ENCODE measurements at places on chromosomes 5 and 9.

GRCh38 chr5:160311491-160312133, 752 bp downstream of the CCNJL start:
- DNase-seq, result no peak

DNA sequence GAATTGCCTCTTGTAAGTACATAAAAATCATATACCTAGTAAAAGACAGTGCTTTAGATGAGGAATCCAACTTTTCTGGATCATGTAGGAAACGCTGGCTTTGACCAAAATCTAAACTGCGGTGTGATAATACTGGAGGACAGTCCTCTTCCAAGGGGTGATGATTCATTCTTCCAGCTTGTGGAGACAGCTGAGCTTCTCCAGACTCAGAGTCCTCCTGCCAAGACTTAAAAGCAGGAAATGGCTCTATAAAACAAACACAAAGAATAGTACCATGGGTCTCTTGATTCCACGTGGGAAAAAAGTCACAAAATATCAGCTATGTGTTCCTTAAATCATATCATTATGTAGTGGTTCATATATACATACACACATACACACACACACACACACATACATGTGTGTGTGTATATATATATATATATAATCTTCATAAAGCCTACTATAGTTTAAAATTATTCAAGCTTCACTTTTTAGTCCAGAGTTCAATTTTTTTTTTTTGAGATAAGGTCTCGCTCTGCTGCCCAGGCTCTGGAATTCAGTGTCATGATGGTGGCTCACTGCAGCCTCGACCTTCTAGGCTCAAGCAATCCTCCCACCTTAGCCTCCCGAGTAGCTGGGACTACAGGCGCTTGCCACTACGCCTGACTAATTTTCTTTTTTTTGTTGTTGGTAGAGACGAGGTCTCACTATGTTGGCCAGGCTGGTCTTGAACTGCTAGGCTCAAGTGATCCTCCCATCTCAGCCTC, 65.0 kb downstream of the PKD2L2 start:
- DNase-seq, result peak; percentile 74

- DNase-seq, result no peak
Observed at GRCh38 chr5:168531987-168532864, 3.1 kb downstream of the FBLL1 start.

DNA sequence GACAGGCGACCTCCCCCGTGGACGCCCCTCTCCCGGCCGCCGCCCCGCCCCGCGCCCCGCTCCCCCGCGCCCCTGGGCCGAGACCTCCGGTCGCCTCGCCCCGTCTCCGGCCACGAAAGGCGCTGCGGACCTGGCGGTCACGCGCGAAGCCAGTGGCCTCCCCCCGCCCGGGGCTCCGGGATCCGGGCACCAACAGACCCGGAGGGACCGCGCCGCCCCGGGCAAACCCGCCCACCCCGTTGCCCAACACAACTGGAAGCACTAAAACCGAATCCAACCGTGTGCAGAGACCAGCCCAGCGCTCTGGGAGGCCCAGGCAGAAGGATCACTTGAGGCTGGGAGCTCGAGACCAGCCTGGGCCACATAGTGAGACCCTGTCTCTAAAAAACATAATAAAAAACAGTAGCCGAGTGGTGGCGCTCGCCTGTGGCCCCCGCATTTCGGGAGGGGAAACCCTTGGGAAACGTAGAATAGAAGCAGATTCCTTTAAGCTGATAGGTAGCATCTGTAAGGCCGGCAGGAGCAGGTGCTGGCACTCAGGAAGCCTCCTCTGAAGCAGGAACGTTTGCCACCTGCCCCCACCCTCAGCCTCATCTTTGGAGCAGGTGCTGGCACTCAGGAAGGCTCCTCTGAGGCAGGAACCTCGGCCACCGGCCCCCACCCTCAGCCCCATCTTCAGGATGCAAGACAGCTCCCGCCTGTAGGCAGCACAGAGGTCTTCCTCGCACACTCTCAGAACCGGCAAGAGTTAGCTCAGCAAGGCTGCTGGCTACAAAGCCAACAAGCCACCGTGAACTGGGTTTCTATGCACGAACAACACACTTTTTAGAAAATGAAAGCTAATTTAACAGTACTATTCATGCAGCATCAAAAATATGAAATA, 4.6 kb upstream of the SLC9A3 start:
- no peak for DNase-seq

DNA sequence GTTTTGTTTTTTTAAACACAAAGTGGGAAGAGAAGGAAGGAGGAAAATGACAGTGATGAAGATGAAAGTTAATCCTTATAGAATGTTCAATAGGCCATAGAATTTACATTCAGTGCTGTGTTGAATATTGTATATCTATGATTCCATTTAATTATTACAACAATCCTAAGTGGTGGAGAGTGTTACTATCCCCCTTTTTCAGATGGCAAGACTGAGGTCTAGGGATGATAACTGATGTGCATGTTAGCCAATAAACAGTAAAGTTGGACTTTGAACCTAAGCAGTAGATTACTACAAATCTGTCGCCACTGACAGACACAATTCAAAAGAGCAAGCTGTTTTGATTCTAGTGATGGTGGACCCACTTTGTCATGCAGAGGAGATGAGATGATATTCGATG, 237.9 kb downstream of the ARHGAP26 start:
- DNase-seq, result no peak

DNA sequence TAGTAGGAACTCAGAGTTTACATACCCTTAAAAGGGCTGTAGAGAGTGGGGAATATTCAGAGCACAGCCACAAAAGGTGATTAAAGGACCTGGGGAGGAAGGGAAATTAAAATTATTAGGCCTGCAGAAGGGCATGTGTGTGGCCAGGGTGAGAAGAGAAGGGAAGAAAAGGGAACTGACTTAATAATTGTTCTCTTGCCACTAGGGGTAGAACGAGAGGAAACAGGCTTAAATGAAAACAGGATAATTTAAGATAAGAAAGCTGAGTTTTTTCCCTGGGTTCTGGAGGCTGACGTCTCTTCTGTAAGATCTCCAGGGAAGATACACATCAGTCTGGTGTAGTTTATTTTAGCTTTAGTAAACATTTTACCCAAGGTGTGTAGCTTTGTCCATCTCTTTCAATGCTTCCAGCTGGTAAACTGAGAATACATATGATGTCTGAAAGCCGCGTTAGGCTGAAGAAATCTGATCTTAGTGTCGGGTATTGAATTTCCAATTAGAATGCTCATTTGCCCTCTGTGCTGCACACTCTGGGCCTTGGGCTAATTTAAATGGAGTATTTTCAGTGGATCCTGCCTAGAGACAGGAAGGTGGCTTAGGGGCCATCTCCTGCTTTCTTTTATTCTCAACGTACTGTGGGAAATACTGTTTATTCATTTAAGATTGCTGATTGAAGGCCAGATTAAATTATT, 416.8 kb downstream of the TMEM38B start:
- no peak for DNase-seq

DNA sequence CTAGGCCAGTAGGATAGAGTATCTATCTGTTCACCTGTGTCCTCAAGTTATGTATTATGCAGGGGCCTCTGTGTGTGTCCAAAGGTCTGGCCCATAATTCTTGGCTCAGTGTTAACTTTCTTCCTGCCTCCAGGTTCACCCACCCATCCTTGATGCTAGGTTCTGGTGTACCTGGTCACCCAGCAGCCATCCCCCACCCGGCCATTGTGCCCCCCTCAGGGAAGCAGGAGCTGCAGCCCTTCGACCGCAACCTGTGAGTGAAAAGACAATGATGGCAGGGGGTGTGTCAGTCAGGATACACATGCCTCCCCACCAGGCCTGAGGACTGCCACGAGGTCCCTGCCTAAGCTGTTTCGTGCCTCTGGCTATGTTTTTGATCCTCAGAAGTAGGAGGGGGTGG, 27.6 kb downstream of the TCF7 start:
- no peak for DNase-seq

- DNase-seq, result no peak
Observed at GRCh38 chr5:23132231-23132630, 279.1 kb upstream of the CDH12 start.

GRCh38 chr9:124216474-124217176, 41.1 kb upstream of the NEK6 start:
- no peak for DNase-seq

DNA sequence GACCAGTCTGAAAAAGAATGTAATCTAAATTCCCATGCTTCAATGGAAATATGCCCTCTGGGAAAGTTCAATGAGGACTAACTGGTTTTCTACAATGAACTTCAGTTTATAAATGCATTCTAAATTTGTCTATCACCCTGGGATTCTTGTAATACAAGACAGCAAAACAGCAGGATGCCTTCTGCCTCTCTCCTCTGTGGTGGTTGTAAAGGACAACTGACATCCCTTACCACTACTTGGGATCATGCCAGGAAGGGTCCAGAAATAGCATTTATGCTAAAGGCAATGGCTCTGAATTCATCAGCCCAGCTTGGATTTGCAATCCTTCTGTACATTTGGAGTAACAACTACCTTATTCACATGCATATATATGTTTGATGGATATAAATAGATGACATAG, 97.3 kb upstream of the ADAMTS16 start:
- DNase-seq, result no peak

GRCh38 chr5:74648835-74649293, 8.3 kb upstream of the ENC1 start:
- DNase-seq, result no peak

DNA sequence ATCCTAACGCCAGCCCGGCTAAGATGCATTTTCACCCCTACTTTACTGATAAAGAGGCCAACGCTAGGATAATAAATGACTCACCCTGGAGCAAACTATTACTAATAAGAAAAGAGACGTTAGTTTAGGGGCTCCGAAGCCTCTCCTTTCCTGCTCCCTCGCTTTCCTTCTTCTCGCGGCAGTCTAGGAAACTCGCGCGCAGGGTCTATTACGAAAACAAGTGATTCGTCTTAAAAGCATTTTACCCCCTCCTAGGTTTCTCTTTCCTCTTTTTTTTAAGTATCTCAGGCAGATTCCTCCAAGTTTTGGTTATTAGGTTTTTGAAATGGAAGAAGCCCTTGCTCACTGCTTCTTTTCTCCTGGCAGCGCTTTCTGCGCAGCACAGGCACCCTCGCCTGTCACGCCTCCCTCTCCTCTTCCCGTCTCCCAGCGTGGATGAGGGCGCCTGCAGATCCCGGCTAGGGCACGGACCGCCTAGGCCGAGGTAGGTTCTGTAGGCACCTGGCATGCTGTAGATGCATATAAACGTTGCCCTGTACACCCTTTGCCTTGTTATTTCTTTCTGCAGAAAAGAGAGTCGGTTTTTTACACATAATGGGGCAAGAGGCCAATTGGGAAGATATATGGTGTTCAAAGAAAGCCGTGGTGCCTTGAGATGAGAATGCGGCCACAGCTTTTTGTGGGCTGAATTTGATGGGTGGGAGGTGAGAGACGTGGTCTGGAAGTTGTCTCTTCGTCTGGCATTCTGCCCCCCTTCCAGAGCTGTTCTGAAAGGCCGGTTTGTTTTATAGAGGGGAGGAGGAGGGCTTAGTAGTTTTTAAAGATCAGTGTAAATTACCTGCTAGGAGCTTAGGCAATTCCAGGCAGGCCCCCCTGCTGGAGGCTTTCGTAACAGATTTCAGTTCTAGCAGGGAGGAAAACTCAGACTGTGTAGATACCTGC, 983 bp downstream of the GCNT1 start:
- no peak for DNase-seq

DNA sequence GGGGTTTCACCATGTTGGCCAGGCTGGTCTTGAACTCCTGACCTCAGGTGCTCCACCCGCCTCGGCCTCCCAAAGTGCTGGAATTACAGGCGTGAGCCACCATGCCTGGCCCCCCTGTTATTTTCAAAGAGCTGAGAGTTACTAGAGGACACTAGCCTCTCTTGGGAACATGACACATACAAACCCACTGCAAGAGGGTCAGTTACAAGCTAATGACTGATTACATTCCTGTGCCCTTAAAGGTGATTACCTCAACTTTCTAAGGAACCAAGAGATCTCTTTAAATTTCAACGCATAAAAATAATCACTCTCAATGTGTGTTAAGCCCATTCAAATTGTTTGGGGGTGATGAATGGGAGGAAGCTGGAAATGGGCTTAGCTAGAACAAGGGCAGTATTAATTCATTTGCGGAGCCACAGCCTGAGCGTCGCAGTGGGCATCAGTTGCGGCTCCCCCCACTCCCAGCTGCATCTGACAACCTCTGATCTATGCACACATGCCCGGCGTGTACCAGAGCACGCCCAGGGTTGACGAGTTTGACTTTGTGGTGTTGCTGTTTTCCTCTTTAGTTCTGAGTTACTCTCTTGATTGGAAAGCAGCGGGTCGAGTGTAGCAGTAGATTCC, 146.9 kb downstream of the GOLPH3 start:
- DNase-seq, result no peak

- DNase-seq, result peak; percentile 32
Observed at GRCh38 chr9:116860509-116861120, 173.5 kb downstream of the TRIM32 start.

DNA sequence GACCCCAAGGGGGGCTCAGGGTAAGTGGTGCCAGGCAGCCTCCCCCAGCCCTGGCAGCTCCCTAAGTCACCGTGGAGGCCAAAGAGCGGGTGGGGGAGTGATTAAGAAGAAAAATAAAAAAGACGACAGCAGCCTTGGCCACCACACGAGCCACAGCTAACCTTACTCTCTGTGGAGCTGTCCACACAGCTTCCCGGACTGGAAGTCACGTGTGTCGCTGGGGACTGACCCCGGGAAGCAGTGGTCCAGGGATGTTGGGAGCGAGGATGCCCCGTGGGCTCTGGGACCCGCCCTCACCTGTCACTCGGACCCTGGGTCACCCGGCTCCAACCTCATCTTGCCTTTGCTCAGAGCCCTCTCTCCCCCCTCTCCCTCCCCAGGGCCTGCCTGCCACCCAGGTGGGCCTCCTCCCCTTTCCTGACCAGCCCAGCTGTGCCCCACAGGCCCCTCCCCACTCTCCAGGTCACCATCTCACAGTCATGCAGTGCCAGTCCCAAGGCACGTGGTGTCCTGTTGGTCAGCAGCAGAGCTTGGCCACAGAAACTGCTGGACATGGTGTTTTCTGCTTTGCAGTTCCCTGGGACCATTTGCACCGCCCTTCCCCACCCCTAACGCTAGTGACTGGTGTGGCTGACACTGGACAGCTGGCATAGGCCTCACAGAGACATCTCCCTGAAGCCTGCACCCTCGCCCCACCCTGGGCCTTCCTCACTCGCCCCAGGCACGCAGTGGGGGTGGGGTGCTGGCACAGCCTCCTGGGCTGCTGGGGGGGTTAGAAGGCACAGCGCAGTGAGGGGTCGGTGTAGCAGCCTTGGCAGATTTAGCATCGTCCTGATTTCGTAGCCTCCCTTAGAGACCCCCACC, 9.8 kb upstream of the EXOC3 start:
- no peak for DNase-seq

DNA sequence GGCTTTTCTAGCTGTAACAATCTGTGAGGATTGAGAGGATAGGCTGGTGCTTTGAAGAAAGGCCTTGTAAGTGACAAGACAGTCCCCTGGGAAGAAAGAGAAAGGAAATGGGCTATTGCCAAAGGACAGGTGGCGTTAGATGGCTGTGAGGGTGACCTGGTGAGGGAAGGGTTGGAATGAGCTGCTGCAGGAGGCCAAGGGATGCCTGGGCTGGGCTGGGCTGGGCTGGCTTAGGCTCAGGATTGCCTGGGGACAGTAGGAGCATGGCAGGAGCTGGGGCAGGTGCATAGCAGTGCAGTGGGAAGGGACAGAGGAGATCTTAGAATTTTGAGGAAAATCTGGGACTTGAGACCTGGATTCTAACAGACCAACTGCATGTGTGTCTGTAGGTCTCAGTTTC, 9.7 kb upstream of the MYOZ3 start:
- DNase-seq, result no peak
